ENCODE measurements at places on chromosomes 6 and 20.

- H3K4me1 ChIP-seq, result peaks cover 31% of the 10 kb centered on the region
- no peak for DNase-seq
- no peak overlapping the region for H3K27ac ChIP-seq
- H3K27me3 ChIP-seq, result no peaks in the 10 kb centered on the region
- no peak overlapping the region for H3K4me3 ChIP-seq
- H3K36me3 ChIP-seq, result peaks cover 9% of the 10 kb centered on the region
These were observed 36.3 kb upstream of the VEGFA start for GRCh38 chr6:43733471-43734293.

DNA sequence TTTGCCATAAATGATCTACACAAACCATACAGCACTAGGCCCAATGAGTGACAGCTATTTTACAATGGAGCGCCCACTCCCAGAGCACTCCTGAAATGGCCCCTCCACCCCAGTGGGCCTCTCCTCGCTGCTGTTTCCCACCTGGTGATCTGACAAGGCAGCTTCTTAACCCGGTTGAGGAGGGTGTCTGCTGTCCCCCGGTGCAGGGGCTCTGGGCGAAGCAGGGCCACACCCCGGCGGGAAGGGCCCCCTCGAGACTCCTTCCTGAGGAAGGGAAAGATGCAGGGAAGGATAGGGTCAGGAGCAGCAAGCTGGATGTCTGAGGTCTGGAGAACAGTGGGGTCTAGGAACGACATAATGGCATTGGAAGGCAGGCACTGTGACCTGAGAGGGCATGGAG, 10.2 kb downstream of the ABHD16A start:
- no peak overlapping the region for H3K27ac ChIP-seq
- H3K4me3 ChIP-seq, result no peak overlapping the region
- DNase-seq, result no peak

DNA sequence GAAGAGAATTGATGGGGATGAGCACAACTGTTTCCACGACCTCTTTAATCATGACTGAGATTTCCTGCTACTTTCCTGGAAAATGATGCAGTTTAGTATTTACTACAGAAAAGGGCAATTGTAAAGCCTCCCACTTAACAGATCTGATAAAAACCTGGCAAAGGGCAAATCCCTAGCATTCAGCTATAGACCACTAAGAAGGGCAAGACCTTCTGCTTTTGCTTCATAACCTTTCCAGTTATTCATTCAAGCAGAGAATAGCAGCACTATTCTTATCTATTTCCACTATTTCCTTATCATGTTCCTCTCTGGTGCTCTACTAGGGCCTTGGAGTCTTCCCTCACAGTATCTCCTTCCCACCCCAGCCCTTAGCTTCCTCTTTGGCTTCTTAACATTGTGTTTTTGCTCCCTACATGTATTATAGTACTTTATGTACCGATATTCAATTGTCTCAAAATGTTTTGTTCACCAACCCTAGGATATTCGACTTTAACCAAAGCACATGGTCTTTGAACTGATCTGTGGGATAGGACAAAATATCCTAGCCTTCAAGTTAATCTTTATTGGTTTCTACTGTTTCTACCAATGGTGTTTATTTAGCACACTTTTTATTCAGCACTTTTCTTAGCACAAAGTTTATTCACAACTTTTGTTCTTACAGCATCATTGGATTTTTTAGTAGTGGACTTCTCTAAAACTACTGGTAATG, 32.7 kb upstream of the MANEA start:
- no peaks in the 10 kb centered on the region for H3K27me3 ChIP-seq
- H3K4me3 ChIP-seq, result no peak overlapping the region
- no peaks in the 10 kb centered on the region for H3K36me3 ChIP-seq
- no peak for DNase-seq

DNA sequence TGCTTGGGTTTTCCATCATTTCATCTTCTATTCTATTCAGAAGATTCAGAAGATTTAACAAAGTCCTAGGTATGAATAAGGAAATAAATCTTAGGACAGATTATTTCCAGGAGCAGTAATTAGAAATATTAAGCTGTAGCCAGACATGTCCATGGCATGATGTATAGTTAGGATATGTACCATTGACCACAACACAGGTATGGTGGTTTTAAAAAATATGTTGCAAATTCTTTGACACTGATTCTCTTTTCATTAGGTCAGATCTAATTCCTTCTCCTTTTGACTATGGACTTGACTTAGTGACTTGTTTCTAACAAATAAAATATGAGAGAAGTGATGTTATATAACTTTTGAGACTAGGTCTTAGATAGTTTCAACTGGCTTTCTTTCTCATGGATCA, 23.5 kb upstream of the PDE7B start:
- no peak overlapping the region for H3K4me3 ChIP-seq
- no peaks in the 10 kb centered on the region for H3K36me3 ChIP-seq
- no peaks in the 10 kb centered on the region for H3K27me3 ChIP-seq
- DNase-seq, result no peak
- peaks cover 14% of the 10 kb centered on the region for H3K4me1 ChIP-seq
- H3K27ac ChIP-seq, result no peak overlapping the region

- peaks cover 3% of the 10 kb centered on the region for H3K4me1 ChIP-seq
- H3K4me3 ChIP-seq, result no peak overlapping the region
- DNase-seq, result peak; percentile 66
- no peaks in the 10 kb centered on the region for H3K27me3 ChIP-seq
These were observed 7.7 kb downstream of the CSTF1 start for GRCh38 chr20:56400001-56400640.

GRCh38 chr6:51927450-51927849, 160.0 kb downstream of the PKHD1 start:
- no peak for DNase-seq
- no peak overlapping the region for H3K27ac ChIP-seq
- H3K27me3 ChIP-seq, result no peaks in the 10 kb centered on the region
- no peaks in the 10 kb centered on the region for H3K4me1 ChIP-seq

GRCh38 chr6:107192830-107193229, 77.5 kb upstream of the BEND3 start:
- H3K27me3 ChIP-seq, result no peaks in the 10 kb centered on the region
- no peak for DNase-seq
- H3K27ac ChIP-seq, result no peak overlapping the region
- H3K4me3 ChIP-seq, result no peak overlapping the region
- H3K36me3 ChIP-seq, result no peaks in the 10 kb centered on the region
- H3K4me1 ChIP-seq, result no peaks in the 10 kb centered on the region

DNA sequence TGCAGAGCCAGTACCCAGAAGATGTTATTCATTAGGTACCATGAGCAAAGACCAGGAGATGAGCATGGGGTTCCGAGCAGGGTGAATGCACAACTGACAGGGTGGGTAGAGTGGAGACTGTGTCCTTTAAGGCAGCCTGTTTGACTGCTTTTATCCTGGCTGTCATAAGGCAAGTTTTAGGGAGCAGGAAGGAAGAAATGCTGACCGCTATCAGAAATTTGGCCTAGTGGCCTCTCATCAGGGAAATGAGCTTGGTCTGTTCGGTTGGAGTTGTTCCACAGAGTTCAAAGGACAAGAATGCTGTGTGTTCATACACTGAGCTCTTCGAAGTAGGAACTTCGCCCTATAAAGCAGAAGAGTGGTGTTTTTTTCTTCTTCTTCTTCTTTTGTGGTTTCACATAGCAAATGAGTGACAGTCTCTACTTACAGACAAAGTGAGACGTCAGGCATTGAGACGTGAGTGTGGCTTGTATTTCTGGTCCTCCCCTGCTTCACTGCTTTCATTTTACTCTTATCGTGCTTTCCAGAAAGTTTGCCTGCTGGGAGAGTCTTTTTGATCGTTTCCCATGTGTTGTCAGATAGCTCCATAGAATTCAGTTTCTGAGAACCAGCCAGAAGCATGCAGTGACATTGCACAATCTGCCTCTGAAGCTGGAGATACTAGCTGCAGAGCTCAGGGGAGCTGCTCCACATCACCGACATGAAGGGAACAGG, at the start of gene CASS4:
TSS of gene CASS4 (plus strand) at position 502 of the 714 bp plus-strand sequence. CDS start at position 701, 199 bp downstream.
- H3K4me1 ChIP-seq, result no peaks in the 10 kb centered on the region
- no peaks in the 10 kb centered on the region for H3K27me3 ChIP-seq
- no peak within 1 kb of the TSS for H3K4me3 ChIP-seq
- H3K27ac ChIP-seq, result peak within 1 kb of the TSS; percentile 31
- DNase-seq, result no peak

- DNase-seq, result no peak
- H3K27me3 ChIP-seq, result no peaks in the 10 kb centered on the region
These were observed 129.0 kb upstream of the THEMIS start for GRCh38 chr6:128029826-128030225.

- no peaks in the 10 kb centered on the region for H3K36me3 ChIP-seq
- H3K4me3 ChIP-seq, result no peak overlapping the region
- H3K27me3 ChIP-seq, result peaks cover 81% of the 10 kb centered on the region
- no peak for DNase-seq
- H3K4me1 ChIP-seq, result no peaks in the 10 kb centered on the region
- H3K27ac ChIP-seq, result no peak overlapping the region
These were observed 54.2 kb upstream of the FRMD1 start for GRCh38 chr6:168133168-168133561.

GRCh38 chr6:132814716-132815570, 574 bp downstream of the RPS12 start:
- H3K4me3 ChIP-seq, result peak overlapping the region; percentile 84
- peaks cover 38% of the 10 kb centered on the region for H3K4me1 ChIP-seq
- H3K27ac ChIP-seq, result peak overlapping the region; percentile 98
- peaks cover 76% of the 10 kb centered on the region for H3K36me3 ChIP-seq
- DNase-seq, result no peak

DNA sequence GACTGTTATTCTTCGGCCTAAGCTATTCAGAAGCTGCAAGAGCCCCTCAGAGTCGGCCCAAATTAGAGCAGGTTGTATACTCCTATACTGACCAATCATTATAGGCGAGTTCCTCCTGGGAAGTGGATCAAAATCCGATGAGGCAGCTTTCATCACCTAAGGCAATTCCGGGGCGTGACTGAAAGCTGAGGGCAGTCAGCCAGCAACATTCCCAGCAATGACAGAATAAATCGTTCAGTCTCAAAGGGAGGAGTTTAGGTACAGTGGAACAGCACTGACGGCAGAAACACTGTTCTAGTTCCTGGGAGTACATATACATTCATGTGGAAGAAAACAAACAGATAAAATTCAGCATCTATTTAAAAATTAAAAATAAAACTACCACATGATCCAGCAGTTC, 10.8 kb downstream of the HLA-DQB2 start:
- DNase-seq, result peak; percentile 75
- no peaks in the 10 kb centered on the region for H3K36me3 ChIP-seq
- no peak overlapping the region for H3K27ac ChIP-seq
- H3K4me1 ChIP-seq, result no peaks in the 10 kb centered on the region
- peak overlapping the region; percentile 20 for H3K4me3 ChIP-seq

DNA sequence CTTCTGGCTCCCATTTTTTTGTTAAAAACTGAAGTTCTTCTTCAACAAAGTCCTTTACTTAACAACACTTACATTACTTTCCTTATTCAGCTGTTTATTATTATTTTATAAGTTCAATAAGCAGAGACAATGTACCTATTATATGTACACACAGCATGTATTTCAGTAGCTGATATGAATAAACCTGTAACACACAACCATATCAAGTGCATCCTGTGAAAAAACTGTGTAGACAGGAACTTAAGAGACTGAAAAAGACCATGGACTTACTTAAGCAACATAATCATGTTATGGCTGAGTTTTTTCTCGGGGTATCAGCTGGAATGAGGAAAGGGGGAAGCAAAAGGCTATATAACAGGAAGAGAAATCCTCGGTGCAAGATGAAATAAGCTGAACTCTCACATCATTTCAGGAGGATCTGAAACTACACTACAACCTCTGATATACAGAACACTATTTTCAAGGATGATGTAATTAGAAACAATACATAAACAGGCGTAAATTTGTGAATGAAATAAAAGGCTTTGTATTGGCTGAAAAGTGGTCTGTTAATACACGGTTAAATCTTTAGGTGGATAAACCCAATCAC, 70.9 kb downstream of the REV3L start:
- no peak for DNase-seq
- no peak overlapping the region for H3K27ac ChIP-seq
- no peaks in the 10 kb centered on the region for H3K4me1 ChIP-seq
- no peaks in the 10 kb centered on the region for H3K36me3 ChIP-seq

DNA sequence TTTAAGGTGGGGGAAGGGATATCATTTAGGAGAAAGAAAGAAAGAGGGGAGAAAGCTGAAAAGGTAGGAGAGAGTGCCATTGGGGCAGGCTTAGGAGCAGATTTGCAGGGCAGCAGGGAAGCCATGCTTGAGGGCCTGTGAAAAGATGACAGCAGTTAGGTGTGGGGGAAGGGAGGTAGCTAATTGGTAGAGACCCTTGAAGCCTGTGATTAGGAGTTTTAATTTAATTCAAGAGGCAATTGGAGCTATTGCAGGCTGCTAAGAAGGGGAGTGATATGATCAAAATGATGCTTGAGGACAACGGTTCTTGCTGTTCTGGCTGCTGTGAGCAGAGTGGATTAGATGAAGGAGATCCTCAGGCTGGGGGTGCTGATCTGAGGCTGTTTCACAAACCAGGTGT, 24.5 kb upstream of the SEC63 start:
- no peaks in the 10 kb centered on the region for H3K27me3 ChIP-seq
- no peak for DNase-seq
- peaks cover 12% of the 10 kb centered on the region for H3K4me1 ChIP-seq
- no peaks in the 10 kb centered on the region for H3K36me3 ChIP-seq

- no peak overlapping the region for H3K27ac ChIP-seq
- peaks cover 18% of the 10 kb centered on the region for H3K4me1 ChIP-seq
- peaks cover 21% of the 10 kb centered on the region for H3K36me3 ChIP-seq
- no peaks in the 10 kb centered on the region for H3K27me3 ChIP-seq
These were observed 4.3 kb downstream of the PFDN4 start for GRCh38 chr20:54212226-54212625.

GRCh38 chr6:37709932-37710555, 12.4 kb upstream of the MDGA1 start:
- DNase-seq, result no peak
- no peak overlapping the region for H3K27ac ChIP-seq
- H3K36me3 ChIP-seq, result peaks cover 4% of the 10 kb centered on the region
- H3K4me1 ChIP-seq, result no peaks in the 10 kb centered on the region
- H3K27me3 ChIP-seq, result peaks cover 30% of the 10 kb centered on the region
- H3K4me3 ChIP-seq, result no peak overlapping the region

DNA sequence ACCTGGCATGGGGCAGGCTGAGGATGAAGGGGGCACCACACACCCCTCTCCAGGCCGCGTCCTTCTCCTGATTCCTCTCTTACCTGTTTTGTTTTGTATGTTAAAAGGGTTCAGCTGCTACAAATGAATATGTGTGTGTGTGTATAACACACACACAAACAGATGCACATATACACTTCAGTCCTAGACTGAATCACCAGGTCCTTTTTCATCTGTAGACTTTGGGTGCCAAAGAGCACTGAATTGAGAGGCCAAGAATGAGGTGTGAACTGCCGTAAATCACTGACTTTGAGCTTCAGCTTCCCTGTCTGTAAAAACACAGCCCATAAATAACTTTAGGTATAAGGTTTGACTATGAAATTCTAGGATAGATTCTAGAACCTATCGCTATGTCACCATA, 40.5 kb downstream of the SULF2 start:
- no peak overlapping the region for H3K4me3 ChIP-seq
- no peak overlapping the region for H3K27ac ChIP-seq
- no peaks in the 10 kb centered on the region for H3K36me3 ChIP-seq
- no peaks in the 10 kb centered on the region for H3K27me3 ChIP-seq

Data from Calu3 (cell line).